ENCODE measurements at places on chromosomes 2 and 18.

DNA sequence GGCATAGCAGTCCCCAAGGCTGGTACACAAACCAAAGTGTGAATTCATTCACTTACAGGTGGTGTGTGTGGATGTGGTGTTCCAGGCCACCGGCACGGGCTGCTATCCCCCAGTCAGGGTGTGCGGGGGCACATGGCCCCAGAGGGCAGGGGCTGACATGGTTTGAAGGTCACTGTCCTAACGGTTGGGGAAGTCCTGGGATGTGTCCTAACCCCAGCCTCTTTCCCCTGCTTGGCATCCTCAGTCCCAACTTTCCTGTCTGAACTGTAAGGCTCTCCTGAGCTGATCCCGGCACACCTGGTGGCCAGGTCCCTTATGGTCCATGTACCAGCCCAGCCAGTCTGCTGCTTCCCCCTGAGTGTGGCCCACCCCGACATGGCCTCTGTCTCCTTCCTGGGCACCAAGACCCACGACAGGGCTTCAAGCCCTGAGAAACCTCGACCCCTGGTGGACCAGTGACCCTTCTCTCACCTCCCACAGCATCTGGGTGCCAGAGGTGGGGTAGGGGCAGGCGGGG lies 2.4 kb upstream of the TMEM185B start:
- DNase-seq, result no peak

- DNase-seq, result no peak
Observed at GRCh38 chr2:216786676-216787075, 73.2 kb downstream of the TNP1 start.

DNA sequence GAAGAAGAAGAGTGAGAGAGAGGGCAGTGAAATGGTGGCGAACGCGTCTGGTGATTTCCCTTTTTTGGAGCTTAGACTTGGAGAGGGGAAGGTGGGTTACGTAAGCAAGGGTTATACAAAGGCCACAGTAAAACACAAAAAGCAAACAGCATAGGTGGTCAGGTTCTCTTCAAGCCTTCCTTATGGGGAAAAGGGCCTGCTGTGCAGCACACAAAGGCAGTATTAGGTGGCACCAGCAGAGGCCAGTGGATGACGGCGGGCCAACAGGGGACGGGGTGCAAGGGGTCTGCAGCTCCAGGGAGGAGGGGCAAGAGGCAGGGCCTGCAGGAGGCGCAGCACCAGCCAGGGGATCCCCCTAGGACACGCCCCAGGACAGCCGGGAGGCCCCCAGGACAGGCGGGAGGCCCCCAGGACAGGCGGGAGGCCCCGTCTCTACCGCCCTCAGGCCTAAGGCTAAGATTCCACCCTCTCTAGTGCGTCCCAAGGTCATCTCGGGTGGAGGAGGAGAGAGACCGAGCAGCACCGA lies 32.6 kb upstream of the NPC1 start:
- DNase-seq, result no peak

DNA sequence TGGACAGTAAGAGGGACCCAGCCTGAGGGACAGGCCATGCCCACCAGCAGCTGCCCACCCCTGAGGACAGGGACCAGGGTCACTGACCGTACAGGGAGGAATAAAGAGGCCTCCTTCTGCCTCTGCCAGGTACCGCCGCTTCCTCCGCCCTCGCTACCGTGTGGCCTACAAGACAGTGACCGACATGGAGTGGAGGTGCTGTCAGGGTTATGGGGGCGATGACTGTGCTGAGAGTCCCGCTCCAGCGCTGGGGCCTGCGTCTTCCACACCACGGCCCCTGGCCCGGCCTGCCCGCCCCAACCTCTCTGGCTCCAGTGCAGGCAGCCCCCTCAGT lies 2.2 kb downstream of the EMILIN1 start:
- DNase-seq, result no peak

DNA sequence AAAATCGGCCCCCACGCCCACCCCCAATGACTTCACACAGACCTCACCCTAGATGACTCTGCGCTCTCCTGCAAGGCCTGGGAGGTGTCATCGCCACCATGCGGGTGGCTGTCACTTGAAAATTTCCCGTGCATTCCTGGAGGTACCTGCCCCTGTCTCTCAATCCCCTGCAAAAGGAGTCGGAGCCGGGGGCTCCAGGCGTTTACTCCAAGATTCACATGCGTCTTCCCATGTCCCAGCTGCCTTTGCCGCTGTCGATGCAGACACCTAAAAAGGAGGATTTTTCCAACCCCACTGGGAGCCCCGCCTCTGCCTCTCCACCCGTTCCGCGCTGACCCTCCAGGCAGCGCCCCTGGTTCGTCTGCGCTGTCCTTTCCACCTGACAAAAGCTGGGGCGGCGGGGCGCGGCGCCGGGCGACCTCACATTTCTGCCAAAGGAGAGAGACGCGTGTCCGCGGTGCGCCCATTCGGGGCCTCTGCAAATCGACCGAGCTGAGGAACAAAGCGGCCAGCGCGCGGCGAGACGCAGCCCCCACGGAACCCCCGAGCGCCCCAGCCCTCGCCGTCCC lies 667 bp downstream of the REEP1 start:
- no peak for DNase-seq

DNA sequence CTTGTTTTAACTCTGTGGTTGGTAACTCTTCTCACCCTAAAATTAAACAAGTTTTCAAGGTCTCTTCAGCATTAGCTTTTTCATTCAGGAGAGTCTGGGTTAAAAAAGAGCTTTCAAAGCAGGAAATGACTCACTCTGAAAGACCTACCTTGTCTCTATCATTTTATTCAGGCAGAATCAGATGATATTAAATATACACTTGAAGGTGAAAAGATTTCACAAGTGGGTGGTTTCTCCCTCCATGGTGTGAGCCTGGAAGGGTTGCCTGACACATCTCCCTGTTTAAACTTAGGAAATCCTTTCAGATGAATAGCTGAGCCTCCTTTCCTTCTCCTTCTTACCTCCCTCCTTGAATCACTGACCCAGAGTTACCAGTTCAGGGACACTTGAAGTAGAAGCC lies 1402.0 kb upstream of the PIK3C3 start:
- no peak for DNase-seq

- peak; percentile 23 for DNase-seq
Observed at GRCh38 chr18:13216711-13217465, 1.7 kb upstream of the LDLRAD4 start.

- no peak for DNase-seq
Observed at GRCh38 chr2:156818944-156819343, 382.8 kb downstream of the GPD2 start.

- DNase-seq, result no peak
Observed at GRCh38 chr2:241860184-241861078, 1.7 kb upstream of the PDCD1 start.

- DNase-seq, result no peak
Observed at GRCh38 chr18:47731276-47731675, 199.2 kb downstream of the SMAD2 start.

DNA sequence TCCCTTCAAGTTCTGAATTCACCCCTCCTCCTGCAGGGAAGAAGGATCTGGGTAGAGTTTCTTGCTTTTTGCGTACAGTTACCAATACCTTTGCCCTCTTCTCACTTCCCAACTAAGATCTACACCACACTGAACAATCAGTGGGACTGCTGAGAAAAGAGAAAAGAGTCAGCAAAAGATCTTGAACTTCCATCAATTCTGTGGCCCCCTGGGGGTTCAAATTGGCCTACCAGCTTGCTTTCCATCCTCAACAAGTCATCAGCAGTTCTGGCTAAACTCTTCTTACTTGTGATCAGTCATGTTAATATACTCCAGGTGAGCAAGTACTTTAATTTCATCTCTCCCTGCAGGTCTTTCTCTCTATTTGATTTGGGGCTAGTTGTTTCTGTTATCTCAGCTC lies 739.3 kb upstream of the LRRTM4 start:
- DNase-seq, result no peak

- no peak for DNase-seq
Observed at GRCh38 chr2:225502971-225503370, 103.5 kb downstream of the NYAP2 start.

- no peak for DNase-seq
Observed at GRCh38 chr2:178498137-178498536, 17.9 kb downstream of the PLEKHA3 start.

DNA sequence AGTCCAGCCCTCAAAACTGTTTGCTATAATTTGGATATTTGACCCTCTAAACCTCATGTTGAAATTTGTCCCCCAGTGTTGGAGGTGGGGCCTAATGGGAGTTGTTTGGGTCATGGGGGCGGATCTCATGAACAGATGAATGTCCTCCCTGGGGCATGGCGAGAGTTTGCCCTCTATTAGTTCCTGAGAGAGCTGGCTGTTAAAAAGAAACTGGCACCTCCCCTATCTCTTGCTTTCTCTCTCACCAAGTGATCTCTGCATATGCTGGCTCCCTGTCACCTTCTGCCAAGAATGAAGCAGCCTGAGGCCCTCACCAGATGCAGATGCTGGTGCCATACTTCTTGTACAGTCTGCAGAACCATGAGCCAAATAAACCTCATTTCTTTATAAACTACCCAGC lies 12.0 kb downstream of the LNPK start:
- DNase-seq, result no peak

DNA sequence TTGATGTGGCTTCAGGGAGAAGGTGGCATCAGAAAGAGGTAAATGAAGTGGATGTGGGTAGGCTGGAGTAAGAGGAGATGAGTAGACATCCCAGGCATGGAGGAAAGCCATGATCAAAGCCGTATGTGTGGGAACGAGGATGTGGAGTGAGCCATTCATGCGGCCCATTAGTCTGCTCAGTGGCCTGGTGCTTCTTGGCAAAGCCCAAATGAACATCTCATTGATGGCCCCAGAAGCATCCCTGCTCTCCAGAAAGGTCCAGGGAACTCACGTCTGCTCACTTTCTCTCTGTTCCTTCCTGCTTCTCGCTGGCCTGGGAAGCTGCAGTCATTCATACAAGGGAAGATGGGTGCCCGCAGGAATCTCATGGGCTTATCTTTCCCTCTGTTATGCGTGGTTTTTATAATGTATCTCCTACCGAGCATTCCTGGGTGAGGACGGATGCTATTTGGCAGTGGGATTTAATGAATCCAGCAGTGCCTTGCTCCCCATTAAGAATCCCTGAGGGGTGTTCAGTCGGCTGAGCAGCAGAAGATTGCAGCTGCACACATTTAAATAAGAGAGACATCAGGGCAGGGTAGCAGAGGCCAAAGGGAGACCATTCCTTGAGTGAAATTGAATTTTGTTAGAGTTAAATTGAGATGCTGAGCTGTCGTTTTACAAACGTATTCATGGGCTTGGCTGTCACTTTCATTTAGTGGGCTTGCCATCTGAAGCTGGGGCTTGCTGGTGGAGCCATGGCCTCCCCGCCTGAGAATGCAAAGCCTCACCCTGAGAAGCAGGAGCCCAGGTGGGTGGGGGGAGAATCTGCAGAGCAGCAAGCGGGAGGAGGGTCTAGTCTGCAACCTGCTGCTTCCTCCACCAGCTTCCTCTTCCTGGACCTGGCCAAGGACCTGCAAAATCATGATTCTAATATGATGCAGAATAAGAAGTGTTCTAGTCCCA lies 64.5 kb downstream of the LYPD1 start:
- no peak for DNase-seq

DNA sequence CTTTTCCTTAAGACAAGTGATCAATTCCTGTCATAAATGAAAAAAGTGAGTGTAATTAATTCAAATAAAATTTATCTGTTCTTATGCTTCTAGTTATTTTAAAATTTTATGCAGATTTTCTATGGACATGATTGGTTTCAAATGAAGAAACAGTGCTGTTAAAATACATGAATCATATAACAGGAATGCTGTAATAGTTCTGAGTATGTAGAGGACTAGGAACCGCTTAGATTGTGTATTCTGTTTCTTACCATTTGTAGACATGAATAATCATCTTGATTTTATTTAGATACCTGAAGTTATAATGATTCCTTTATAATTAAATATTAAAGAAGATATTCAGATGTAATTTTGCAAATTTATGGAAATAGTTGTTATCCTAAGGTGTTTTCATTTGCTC lies 3.5 kb downstream of the ACTR2 start:
- DNase-seq, result no peak

DNA sequence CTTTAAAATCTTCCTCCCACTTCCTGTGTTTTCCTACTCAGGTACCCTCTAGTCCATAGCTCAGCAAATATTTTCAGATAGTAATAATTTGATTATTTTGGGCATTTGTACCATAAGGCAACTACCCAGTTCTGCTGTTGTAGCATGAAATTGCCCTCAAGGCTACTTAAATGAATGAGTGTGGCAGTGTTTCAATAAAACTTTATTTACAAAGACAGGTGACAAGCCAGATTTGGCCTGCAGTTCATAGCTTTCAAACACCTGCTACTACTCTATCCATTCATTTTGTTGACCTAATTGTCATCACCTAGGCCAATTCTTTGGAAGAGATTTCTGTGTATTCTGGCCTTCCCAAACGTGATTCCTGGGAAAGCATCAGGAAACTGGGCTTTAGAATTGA lies 28.9 kb downstream of the NYAP2 start:
- no peak for DNase-seq

DNA sequence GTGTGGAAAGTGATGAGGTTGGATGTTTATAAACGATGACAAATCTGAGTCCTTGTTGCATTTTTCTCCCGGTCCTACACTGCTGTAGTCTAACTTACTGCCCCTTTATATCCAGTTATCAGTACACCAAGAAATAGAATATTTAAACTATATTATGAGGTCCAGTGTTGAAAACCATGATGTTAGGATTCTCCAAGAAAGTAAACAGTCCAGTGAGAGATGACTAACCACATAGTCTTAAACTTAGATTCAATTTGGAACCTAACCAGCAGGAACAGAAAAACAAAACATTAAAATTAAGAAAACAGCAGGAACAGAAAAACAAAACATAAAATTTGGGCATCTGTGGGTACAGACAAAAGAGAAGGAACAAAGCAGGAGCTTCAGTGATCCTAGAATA lies 143.2 kb downstream of the TPGS2 start:
- no peak for DNase-seq

- no peak for DNase-seq
Observed at GRCh38 chr18:5268874-5269273, 26.7 kb downstream of the ZBTB14 start.

GRCh38 chr18:64659196-64659595 lies 510.3 kb upstream of the LINC00305 start:
- DNase-seq, result no peak

DNA sequence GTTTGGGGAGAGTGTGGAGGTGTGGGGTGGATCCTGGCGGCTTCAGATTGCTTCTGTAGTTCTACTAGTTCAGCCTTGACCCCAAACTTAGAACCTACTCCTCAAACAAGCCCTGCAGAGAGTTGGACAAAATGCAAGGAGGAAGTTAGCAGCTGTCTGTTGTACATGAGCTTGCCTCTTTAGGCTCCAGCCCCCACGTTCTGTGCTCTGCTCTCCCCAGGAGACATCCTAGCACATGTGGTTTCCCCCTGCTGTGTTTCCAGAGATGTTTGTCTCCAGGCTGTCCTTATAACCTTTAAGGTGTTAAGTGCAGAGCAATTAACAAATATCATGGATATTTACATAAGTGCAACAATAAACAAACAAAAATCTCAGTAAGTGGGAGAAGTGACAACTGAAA lies 111.1 kb downstream of the ACOXL start:
- no peak for DNase-seq

GRCh38 chr2:173397539-173397938 lies 42.9 kb downstream of the CDCA7 start:
- DNase-seq, result no peak

Measured in NCI-H1436 (cell line).